Activated T-helper 1 cell treated with Interleukin-2 at 50 U/mL for 16 hours (primary cell): ENCODE measurements at places on chromosomes 6 and 20.

DNA sequence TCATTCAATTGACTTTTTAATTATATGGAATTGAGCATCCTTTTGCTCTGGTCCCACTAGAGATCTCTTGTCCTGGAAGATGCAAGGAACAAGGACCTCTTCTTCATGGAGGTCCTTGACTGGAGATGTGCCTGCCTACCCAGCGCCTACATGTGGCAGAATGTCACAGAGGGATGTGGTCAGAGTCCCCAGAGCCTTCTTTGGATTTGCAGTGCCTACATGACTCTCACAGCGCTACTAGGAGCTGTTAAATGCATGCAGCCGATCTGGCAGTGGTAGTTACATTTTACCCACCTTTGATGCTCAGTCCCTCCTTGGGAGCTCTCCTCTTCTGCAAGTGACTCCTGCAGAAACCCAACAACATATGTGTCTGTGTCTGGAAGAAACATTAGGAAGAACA, 51.9 kb upstream of the ADTRP start:
- no peak for DNase-seq

- DNase-seq = no peak
These were observed 591.4 kb downstream of the RNF144B start for GRCh38 chr6:18978337-18979128.

DNA sequence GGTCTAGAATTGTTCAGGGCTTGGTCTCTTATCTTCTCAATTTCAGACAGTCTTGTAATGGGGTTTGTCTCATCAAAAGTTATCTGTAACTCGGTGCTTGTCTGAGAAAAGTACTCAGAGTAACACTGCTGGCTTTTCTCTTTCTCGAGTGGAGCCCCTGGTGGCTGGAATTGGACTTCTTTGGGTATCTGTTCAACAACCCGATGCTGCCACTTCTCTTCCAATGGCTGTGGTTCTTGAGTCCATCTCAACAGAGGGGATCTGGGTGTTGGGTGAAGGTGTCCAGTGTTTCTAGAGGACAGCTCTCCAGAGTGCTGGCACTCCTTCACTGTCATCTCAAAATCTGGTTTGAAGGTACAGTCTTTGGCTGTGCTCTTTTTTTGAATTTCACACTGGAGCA, 24.6 kb downstream of the DST start:
- DNase-seq = no peak

GRCh38 chr6:65876668-65877067, 169.6 kb upstream of the EYS start:
- DNase-seq = no peak

DNA sequence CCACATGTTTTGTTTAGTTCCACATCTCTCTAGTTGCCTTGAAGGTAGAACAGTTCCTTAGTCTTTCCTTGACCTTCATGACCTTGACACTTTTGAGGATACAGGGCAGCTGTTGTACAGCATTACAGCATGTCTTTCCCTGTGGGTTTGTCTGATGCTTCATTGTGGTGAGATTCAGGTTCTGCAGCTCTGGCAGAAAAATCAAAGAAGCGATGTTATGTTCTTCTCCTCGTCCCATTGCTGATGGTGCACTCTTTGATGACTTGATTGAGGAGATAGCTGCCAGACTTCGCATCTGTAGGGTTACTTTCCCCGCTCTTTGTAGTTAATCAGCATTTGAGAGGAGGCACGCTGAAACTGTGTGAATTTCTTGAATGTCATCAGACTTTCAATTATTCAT, 12.0 kb downstream of the CEBPB start:
- DNase-seq = no peak

GRCh38 chr6:56520218-56520617, 122.5 kb downstream of the DST start:
- DNase-seq = no peak
